Kidney glomerular epithelial cell (primary cell): ENCODE measurements at places on chromosomes 11 and 22.

GRCh38 chr22:22038178-22038880, 55.7 kb upstream of the TOP3B start:
- DNase-seq = no peak

- DNase-seq = no peak
Observed at GRCh38 chr11:4991060-4991459, 3.6 kb upstream of the OR51L1 start.

GRCh38 chr11:34415538-34415937, 23.2 kb upstream of the CAT start:
- DNase-seq = no peak

GRCh38 chr11:117489999-117490679, 162.5 kb downstream of the CEP164 start:
- DNase-seq = no peak

GRCh38 chr11:36377759-36378564, 81.9 kb downstream of the PRR5L start:
- no peak for DNase-seq

DNA sequence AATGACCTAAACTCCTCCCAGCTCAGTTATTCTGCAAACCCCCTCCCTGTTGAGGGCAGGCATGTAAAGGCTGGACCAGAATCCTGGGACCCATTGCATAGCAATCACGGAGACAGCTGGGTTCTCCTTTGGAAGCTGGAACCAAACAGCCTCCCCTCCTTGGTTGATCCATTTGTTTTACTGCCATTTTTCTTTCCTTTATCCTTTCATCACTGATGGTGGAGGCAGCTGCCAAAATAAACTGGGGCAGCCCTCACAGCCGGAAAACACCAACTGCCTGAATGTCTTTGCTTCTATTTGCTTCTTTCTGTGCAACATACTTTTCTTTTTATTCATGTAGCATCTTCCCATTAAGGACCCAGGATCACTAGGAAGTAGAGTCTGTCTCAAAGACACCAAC, 150.0 kb upstream of the SYT13 start:
- DNase-seq = no peak
